ENCODE measurements at places on chromosomes 6 and 20. TPM values are rescaled to one million over a fixed set of nuclear protein-coding genes. Genes with fewer than 3 reads are reported as not detected.

Gene TAF8
- total RNA-seq: 35.6 TPM

Gene ZSCAN12
- 5.9 TPM for total RNA-seq

Gene LRRC73
- total RNA-seq: not detected

Gene SLC22A2
- not detected for total RNA-seq

Gene OGFRL1
- 34.1 TPM for total RNA-seq

Gene PPIL6
- 3.9 TPM for total RNA-seq

Gene GGTLC1
- not detected for total RNA-seq

Gene CALHM6
- not detected for total RNA-seq

Gene WFDC10B
- total RNA-seq: not detected

Gene NKX2-4
- not detected for total RNA-seq

Gene ZNF334
- 5.4 TPM for total RNA-seq

Gene HLA-C
- 639 TPM for total RNA-seq

Gene MAD2L1BP
- total RNA-seq: 58.4 TPM

Gene ZNF391
- total RNA-seq: 14.2 TPM

Gene LAMA2
- total RNA-seq: 91.1 TPM

Gene PCMTD2
- total RNA-seq: 45.2 TPM

Data from vagina (tissue), 2 donors.